ENCODE measurements at places on chromosomes 12 and 14.

GRCh38 chr12:33678221-33678964, 238.8 kb upstream of the SYT10 start:
- no peak for DNase-seq

- DNase-seq: no peak
Measured at GRCh38 chr12:92108651-92109050, 37.0 kb downstream of the BTG1 start.

DNA sequence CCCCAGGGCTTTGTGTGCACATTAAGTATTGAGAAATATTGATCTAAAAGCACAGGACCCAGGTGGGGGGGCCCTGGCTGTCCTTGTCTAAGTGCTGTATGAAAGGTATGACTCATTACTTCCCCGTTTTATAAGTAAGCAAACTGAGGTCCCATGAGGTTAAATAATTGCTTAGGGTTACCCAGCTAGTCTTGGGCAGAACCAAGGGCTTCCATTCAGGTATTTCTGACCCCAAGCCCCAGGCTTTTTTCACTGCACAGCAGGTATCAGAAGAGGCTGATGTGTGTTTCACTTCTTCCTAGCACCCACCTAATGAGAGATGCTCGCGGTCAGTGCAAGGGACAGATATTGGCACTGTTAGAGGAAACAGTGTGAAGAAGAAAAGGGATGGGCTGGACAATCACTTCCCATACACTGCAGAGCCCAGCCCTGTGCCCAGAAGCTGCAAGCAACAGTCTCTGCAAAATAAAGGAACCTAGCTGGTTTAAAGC, 4.7 kb upstream of the TC2N start:
- DNase-seq: no peak

DNA sequence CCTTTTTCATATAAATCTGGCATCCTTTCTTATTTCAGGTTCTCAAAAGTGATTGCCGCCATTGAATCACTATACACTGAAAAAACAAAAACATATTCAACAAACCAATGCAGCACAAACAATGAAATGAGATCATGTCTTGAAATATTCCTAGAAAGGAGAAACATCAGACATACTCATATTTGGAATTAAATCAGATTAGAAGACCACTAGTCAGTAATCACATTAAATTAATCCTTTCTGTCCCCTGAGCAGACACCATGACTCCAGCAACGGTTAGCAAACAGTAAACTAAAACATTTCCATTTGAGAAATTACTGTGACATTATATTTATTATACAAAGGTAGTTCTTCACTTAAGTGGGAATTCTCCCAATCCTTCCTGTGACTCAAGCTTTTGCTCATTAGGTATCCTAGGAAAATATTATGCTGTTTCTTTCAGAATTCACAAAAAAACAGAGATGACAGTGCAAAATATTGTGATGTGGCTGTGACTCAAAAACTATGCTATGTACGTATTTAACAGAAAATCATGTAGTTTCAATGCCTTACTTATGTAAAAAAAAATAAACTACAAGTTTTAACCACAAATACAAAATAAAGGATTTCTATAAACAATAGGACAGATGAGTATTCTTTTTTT, 29.7 kb downstream of the CPNE8 start:
- DNase-seq: no peak

DNA sequence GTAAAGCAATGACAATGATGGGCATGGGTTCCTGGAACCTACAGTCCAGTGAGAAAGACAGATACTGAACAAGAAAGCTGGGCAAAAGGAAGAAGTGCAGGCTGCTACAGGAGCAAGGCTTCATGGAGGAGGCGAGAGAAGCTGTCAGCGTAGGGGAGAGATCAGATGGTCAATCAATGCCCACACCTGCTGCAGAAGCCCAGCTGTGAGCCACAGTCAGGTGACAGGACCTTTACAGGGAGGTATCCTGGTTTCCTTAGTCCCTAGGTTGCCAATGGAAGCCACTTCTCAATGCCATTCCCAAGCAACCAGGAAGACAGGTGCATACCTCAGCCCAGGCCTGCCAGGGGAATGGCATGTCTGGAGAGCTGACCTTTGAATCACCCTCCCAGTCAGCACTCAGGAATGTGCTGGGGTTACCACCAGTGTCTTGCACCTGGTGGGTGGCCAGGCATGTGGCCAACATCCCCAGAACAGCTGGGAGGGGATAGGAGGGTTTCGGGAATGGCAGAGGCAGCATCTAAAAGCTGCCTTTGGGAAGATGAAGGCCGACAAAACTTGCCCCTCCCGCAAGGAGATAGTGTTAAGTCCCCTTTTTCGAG, 170.3 kb downstream of the TTC7B start:
- DNase-seq: no peak

GRCh38 chr12:64545081-64545382, 65.3 kb upstream of the RASSF3 start:
- no peak for DNase-seq

- DNase-seq: no peak
Measured at GRCh38 chr12:57148469-57149244, 1.2 kb upstream of the LRP1-AS start.

Data from CD4-positive, alpha-beta T cell treated with Interleukin-1 beta for 1 hour (primary cell).